ENCODE measurements at places on chromosomes 12 and 14.

GRCh38 chr12:60832290-60832689 is 1236.5 kb downstream of the SLC16A7 start:
- no peak for DNase-seq

GRCh38 chr14:69464379-69464778 is 20.1 kb upstream of the PLEKHD1 start:
- DNase-seq = no peak

GRCh38 chr14:104746934-104747481 is 5.9 kb upstream of the SIVA1 start:
- no peak for DNase-seq

- DNase-seq = peak; percentile 24
Measured at GRCh38 chr14:72894623-72895378, 900 bp upstream of the DPF3 start.

GRCh38 chr14:101707068-101707842 is 54.3 kb upstream of the PPP2R5C start:
- DNase-seq = no peak

GRCh38 chr14:67491741-67492507 is 3.4 kb upstream of the TMEM229B start:
- DNase-seq = peak; percentile 30

- DNase-seq = peak; percentile 66
Measured at GRCh38 chr12:124588751-124589267, 21.4 kb upstream of the NCOR2 start.

Measured in left ventricle myocardium inferior (tissue), 1 donor.